Astrocyte (in vitro differentiated cells and primary cell): ENCODE measurements at places on chromosomes 7 and 10.

- peak; percentile 77 for DNase-seq
Measured at GRCh38 chr7:40922316-40922670, 780.6 kb downstream of the INHBA start.

DNA sequence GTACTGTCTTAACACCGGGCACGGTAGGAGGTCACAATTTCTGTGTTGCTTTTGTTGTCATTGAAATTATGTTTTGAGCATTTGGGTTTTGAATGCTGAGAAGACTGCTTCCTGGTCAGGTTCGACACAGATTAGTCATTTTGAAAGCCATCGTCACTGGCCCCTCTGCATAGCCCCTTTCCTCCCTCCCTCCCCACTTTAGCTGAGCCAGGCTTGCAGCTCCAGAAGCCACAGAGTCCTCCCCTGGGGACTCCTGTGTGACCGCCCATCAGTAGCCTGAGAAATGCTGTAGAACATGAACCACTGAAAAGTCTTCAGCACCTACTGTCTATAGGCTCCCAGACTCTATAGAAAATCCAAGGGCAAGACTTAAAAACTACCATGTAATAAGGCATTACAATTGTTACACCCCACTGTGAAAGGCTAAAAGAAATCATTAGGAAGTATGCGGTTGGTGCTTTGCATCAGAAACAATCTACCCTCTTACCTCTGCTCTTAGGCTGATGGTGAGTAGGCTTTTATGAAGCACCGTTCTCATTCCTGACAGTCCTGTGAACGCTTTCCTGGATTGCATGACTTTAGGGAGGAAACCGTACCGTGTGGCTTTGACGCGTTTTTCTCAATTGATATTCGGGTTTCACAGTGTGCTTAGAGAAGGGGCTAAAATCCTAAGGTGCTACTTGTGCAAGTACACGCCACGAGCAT, 24.8 kb downstream of the JCAD start:
- no peak for DNase-seq

DNA sequence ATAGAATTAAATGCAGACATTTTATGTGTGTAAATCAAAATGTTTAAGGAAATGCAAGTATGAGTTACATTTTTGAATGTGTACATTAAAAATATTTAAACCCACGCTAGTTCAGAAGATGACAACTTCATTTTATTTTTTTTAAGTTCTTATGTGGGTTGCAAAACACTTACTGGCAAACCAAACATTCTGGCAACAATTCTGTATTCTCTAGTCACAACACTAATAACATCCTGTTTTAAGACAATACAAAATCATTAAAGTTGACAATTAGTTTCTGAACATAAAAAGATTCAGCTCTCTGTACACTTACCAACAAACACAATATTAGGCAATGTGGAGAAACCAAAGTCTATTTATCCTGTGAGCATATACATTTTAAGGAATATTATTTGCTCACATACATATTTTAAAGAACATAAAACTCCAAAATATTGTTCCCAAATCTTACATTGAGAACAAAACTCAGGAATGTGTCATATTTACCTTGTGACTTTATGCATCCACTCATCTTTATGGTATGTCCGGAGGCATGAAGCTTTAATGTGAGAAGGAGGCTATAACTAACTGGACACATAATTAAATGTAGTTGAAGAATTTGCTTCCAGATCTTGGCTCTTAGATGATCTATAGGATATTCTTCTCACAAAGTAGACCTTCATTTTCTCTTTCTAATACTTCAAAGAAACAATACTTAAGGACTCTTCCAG, 134.7 kb downstream of the DGKB start:
- DNase-seq, result no peak

GRCh38 chr7:128672927-128673517, 930 bp downstream of the GARIN1A start:
- peak; percentile 12 for DNase-seq
